Activated naive CD4-positive, alpha-beta T cell treated with anti-CD3 and anti-CD28 coated beads for 36 hours (primary cell): ENCODE measurements at places on chromosomes 3 and 15.

DNA sequence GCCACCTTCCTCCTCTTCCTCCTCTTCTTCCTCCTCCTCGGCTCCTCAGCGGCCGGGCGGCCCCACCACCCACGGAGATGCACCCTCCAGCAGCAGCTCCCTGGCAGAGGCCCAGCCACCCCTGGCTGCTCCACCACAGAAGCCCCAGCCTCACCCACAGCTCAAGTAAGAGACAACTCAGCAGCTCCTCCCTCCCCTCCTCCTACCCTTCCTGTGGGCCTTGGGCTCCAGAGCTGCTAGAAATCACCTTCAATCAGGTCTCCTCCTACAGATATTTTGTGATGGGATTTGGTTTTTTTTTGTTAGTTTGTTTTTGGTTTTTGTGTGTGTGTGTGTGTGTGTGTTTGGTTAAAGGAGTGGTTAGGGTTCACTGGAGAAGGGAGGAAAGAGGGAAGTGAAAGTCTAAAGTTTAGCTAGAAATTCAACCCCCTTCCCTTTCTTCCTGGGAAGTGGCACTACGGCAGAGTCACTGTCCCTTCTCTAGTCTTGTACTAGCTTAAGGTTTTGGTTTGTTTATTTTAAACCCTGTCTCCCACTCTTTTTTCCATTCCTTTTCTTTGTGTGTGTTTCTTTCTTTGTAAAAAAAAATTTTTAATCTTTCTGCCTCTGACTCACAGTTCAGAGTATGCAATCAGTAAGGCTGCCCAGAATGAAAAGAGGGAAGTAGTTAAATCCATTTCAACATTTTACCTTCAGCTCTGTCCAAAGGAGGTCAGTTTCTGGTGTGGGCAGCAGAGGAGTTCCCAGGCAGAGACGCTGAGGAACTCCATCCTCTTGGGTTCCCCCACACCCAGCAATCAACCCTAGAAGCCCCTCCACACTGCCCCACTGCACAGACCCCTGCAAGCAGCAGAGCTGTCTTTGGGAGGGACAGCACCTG, 29.0 kb upstream of the TIMP4 start:
- peak; percentile 80 for DNase-seq

- no peak for DNase-seq
Observed at GRCh38 chr15:93485438-93486327, 396.7 kb upstream of the RGMA start.

DNA sequence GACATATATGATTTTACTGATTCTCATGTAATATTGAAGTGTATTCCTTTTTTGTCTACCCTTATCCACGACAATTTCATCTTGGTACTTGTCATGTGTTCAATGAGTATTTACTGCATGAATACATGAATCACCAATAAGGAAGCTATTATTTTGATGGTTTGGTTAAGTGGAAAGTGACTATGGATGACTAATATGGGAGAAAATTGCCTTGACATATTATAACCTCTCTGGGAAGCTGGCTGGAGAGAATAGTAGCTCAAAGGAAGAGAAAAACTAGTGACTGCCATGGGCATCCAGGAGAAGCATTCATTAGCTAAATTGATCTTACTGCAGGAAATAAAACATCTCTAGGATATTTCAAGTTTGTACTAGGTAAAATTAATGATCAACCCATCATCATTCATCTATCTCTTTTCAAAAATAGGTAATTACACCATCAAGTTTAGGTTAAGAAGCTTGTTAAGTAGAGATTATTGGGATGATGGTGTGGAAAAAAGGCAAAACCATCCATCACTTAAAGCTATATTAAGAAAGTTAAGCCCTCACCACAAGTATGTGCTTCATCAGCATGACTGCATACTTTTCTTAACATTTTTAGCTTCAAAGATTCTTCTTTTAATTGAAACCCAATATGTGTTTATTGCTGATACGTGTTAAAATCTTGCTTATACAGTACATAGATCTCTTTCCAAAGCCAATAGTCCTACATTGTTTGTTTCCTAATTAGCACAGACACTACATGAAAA, 455.2 kb upstream of the ARPP21 start:
- DNase-seq = no peak

DNA sequence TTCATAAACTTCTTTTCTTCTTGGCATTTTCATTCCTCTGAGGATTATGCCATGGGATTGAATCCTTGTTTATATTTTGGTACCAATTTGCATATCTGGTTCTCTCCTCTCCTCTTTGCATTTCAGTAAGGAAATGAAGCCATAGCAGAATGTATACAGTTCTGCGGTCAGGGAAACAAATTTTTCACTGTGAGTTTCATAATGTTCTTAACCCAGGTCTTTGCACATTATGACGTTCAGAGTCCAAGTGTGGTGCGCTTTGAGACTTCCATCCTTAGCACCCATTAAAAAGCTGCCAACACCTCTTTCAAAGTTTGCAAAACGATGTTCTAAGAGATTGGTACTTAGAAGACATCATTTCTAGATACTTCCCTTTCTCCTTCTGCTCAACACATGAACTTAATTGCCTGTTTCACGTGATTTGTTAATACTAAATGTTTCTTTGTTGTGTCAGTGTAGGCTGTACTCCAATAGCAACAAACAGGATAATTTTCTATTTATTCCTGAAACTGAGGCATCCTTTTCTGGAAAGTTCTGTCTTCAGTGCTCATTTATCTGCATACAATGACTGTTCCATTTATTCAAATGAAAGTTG, 953.1 kb upstream of the NR2F2 start:
- no peak for DNase-seq

DNA sequence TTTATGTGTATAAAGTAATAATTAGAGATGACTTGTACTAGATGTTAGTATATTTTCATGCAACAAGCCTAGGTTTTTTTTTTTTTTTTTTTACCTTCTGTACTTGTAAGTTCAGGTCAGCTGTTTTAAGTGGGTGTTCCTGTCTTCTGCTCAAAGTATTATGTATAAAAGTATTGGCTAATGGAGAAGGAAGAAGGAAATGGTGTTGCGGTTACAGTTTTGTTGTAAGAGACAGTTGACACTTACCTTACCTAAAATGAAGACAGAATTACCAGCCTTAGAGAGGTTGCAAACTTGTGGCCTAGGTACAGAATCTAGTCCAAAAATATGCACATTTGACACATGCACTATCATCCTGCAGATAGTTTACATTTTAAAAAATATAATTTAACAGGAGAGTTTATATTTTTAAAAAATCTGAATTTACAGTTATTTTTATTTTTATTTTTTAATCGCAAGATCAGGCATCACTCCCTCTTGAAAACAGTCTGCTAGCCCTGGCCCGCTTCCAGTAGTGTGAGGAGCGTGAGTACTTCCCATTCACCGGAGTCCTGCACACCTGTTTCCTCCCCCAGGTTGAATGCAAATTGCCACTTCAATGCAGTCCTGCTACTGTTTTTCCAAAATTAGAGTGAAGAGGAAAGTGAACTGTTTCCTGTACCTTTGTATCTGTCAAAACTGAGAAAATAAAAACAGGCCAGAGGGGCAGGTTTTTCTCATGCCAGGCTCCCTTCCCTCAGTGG, 224.3 kb upstream of the SOX2 start:
- DNase-seq = no peak

- peak; percentile 55 for DNase-seq
Observed at GRCh38 chr15:76974456-76975036, 20.4 kb upstream of the PSTPIP1 start.

- DNase-seq = no peak
Observed at GRCh38 chr3:5278666-5279065, 91.2 kb downstream of the EDEM1 start.

GRCh38 chr3:177960722-177961121, 575.5 kb upstream of the KCNMB2 start:
- no peak for DNase-seq

DNA sequence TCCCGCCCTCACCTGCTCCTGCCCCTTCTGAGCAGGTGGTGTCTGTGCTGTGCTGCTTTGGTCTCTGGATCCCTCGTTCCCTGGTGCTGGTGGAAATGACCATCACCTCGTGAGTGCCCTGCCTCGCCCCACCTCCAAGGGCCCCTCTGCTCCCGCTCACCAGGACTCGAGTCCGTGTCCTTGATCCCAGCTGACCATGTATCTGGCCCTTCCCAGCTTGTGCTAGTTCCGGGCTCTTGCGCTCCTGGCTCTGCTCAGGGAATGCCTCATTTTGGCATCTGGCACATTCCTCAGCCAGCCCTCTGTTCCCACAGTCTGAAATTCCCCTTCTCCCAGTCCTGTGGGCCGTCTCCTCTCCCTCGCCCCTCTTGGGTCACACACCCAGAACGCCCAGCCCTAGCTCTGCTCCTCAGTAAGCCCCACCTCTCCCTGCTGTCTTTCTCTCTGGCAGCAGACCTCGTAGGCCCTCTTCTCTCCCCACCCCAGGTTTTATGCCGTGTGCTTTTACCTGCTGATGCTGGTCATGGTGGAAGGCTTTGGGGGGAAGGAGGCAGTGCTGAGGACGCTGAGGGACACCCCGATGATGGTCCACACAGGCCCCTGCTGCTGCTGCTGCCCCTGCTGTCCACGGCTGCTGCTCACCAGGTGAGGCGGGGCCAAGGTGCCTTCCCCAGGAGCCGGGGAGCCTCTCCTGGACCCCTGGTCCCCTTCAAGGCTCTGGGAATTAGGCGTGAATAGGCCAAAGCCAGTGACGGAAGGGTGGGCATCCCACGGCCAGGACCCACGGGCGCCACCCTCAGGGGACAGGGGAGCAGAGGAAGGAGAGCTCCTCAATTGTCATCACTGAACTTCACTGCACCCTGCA, 11.5 kb downstream of the SLC51A start:
- no peak for DNase-seq

GRCh38 chr3:124965413-124965812, 30.9 kb upstream of the MUC13 start:
- no peak for DNase-seq

DNA sequence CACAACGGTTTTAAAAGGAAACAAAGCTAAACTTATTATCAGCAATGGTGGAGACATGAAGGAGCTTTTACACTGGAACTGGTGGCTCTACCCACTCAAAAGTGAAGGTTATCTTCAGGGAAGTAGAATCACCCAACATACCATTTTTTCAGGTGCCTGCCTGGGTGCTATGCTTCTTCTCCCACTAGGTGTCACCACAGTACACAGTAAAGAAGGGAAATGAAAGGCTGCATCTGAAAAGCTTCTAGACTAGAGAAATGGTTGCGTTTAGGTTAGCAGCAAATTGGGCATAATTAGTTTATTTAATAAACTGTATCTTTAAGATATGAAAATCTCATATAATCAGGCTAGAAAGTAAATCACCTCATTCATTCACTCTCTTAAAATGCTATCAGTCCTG, 47.0 kb upstream of the SELENOK start:
- DNase-seq = peak; percentile 55

- DNase-seq = no peak
Observed at GRCh38 chr3:194998417-194998816, 272.5 kb downstream of the XXYLT1 start.

DNA sequence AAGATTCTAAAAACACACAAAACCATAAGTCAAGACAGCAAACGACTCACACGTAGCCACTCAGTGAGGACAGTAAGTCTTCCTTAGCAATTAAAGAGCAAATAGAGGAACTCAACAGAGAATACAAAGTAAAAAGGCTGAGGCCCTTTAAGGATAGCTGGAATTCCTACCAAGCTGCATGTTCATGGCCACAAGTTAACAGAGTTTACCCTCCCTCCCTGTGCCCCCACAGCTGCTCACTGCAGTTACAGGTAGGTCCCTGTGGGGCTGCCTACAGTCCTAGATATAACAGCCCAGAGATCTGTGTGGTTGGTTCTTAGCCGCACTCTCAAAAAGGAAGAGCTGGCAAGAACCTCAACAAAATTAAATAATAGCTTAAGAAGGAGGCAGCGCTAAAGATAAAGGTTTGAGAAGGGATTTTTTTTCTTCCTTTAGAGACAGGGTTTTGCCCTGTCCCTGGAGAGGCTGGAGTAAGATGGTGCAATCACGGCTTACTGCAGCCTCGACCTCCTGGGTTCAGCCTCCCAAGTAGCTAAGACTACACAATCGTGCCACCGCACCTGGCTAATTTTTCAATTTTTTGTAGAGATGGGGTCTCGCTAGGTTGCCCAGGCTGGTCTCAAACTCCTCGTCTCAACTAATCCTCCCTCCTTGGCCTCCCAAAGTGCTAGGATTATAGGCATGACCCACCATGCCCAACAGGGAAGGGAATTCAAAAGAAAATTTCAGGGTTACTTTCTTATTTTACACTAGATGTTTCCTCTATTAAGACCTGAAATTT, 19.3 kb downstream of the SFMBT1 start:
- no peak for DNase-seq

DNA sequence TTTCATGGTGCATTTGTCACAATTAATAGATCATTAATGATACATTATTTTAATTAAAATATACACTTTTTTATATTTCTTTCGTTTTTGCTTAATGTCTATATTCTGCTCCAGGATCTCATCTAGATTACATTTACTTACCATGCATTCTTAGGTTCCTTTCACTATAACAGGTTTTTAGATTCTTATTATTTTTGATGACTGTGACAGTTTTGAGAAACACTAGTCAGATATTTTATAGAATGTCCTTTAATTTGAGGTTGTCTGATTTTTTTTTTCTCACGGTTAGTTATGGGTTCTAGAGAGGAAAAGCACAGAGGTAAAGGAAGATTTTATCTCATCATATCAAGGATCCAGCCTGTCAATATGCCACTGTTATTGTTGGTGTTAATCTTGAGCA, 595.8 kb upstream of the BCHE start:
- DNase-seq = no peak

GRCh38 chr15:92733934-92734521, 78.5 kb upstream of the FAM174B start:
- DNase-seq = peak; percentile 33

DNA sequence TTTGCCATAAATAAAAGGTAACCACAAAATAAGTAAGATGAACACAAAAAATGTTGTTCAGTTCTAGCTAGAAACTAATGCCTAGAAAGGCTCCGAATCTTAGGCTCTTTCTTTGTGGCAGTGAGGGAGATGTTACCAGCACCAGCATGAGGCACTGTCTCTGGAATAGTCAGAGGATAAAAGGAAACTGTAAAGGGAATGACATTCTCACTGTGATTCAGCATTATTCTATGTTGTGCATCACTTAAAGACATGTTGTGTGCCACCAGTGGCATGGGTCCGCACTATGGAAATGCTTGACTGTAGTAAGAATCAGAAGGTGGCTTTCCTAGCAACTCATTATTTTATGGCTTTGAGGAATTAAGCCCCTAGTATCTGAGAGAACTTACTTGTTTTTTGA, 70.8 kb downstream of the SEC22A start:
- DNase-seq = no peak

DNA sequence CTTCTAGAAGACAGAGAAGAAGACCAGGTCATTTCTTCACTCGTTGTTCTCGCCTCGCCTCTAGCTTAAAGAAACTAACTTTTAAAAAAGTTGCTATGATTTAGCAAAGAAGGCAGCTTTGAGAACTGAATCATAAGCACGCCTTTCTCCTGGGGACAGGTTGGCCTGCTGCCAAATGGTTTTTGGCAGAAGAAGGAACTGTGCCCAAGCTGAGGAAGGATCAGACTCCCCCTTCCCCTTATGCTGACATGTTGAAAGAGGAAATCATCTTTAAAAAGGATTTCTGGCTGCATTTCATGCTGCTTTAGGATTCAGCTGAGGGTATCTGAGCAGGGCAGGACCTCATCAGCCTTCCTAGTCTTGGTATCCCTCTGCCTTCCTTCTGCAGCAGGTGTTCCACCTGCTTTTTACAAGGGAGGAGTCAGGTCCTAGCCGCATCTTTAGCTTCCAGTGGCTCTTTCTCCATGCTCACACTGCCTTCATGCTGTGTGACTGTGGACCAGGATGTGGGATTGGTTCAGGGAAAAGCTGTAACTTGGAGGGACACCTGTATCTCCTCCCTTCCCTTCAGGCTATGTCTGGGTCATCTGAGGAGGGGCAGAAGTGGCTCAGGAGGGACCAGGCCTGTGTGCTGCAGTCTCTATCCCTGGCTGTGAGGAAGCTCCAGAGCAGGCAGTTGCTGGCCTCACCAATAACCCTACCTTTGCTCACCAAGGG, 34.1 kb upstream of the HACD2 start:
- no peak for DNase-seq
